ENCODE measurements at places on chromosomes 4 and X.

GRCh38 chr4:107129076-107129475 is 93.0 kb upstream of the DKK2 start:
- no peak for DNase-seq

DNA sequence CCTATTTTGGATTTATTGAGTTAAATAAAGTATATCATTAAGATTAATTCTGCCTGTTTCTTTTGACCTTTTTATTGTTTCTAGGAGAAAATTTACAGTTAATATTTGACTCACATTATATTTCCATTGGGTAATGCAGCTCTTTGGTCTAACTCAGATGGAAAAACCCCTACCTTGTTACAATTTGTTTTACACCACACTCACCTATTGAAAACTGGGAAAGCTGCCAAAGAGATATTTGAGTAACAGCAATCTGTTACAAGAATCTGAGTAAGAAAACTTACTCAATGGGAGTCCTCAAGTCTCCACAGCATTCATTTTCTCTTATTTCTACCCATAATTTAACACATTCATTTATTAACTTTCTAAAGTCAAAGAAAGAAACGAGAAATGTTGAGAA is 108.0 kb upstream of the TLL1 start:
- DNase-seq = no peak

- DNase-seq = no peak
Measured at GRCh38 chr4:76974150-76974549, 24.6 kb downstream of the SEPTIN11 start.

GRCh38 chr4:126708716-126709115 is 924.0 kb upstream of the INTU start:
- no peak for DNase-seq

- DNase-seq = no peak
Measured at GRCh38 chrX:118502161-118502789, 6.7 kb downstream of the DOCK11 start.

GRCh38 chr4:1244081-1244977 is 4.6 kb downstream of the CTBP1 start:
- no peak for DNase-seq

Measured in stimulated activated CD4-positive, alpha-beta T cell treated with anti-CD3 and anti-CD28 coated beads, TNF-alpha, amount 100 ng/mL, for 24 hours (primary cell).